Activated T-cell treated with anti-CD3 and anti-CD28 coated beads, Interleukin-2, amount 50 U/mL, for 48 hours (primary cell): ENCODE measurements at places on chromosomes 11 and 22.

- DNase-seq: no peak
Measured at GRCh38 chr22:19731361-19732135, 8.2 kb downstream of the GP1BB start.

DNA sequence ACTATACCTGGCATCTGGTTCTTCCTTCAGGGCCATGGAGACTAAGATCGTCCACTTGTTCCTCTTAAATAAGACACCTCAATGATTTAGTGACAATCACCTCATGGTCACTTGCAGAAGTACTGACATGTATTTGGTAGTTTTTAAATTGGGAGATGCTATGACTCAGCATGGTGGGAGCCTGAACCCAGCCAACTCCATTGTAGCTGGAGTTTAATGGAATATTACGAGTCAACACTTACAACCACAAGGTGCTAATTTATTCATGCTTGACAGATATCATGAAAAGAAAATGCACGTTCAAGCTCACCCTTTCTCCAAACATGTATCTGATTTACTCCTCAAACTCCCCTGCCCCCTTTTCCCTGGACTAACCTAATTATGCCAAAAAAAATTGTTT lies 16.6 kb upstream of the APOL3 start:
- DNase-seq: no peak

DNA sequence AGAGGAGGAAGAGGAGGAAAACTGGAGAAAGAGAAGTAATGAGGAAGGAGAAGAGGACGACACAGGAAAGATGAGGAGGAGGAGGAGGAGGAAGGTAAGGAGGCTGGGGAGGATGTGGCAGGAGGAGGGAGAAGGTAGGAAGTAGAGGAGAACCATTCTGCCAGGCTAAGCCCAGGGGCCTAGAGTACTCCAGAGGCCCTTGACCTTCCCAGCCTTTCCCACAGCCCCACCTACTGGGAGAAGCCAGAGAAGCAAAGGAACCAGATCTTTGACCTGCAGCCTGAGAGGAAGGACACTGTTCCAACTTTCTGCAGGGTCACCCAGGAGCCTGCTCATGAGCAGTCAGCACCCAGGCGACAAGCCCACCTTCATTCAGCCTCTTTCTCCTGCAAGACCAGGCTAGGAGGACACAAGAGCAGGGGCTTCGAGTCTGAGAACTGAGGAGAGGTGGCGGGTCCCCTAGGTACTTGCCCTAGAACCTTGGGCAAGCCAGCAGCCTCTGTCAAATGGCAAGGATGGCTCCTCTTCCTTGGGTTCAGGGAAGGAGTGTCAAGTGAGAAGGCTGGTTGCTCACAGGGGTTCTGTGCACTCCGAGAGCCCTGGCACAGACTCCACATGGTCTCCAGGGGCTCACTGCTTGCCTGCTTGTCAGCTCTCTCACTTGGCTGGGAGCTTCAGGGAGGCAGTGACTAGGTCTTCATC lies 27.9 kb upstream of the OAF start:
- peak; percentile 19 for DNase-seq

DNA sequence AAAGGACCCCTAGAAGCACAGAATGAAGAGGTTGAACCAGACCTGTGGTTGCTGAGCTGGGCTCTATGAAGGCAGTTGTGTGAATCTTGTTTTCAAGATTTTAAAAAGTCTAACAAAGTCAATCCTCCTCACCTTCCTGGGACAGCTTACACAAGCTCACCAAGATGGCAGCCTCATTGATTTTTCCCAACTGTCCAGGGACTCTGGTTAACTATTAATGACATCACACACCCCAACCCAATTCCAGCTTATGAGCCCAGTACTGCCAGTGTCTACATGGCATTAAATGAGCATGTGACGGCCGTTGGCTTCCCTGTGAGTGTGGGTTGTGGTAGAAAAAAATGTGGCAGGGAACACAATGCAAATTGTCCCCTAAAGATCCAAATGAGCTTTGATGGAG lies 137.0 kb downstream of the CHST1 start:
- DNase-seq: no peak

DNA sequence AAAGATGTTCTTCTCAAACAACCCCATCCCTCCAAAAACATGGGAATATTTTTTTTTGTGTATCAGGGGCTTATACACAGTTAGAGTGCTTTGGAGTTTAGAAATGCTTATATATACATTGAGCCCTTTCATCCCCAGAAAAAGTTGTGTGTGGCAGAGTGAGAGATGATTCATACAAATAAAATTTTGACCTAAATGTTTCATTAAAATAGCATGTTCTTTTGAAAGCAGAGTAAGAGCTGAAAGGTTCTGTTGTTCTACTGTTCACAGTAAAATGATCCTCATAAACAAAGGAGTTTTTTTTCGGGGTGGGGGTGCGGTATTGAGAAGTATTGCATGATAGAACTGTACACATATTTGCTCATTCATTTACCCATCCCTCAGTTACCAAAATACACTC lies 512.4 kb downstream of the DLG2 start:
- no peak for DNase-seq

DNA sequence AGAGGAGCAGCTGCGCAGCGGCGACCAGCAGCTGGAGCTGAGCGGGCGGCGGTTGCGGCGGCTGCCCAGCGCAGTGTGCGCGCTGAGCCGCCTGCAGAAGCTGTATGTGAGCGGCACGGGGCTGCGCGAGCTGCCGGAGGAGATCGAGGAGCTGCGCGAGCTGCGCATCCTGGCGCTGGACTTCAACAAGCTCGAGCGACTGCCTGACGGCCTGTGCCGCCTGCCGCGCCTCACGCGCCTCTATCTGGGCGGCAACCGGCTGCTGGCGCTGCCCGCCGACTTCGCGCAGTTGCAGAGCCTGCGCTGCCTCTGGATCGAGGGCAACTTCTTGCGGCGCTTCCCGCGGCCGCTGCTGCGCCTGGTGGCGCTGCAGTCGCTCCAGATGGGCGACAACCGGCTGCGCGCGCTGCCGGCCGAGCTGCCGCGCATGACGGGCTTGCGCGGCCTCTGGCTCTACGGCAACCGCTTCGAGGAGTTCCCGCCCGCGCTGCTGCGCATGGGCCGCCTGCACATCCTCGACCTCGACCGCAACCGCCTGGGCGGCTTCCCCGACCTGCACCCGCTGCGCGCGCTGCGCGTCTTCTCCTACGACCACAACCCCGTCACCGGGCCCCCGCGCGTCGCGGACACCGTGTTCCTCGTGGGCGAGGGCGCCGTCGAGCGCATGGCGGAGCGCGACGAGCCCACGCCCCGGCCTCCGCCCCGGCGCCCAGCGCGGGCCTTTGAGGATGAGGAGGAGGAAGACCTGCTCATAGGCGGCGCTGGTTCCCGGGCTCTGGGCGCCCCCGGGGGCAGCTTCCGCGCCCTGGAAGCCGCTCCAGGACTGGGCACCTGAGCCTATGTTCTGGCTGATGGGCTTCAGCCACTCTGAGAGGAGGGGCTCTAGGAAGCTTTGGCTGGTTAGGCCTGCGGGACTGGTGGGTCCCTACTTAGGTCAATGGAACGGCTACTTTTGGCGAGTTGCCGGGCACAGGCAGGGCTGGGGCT lies 787 bp downstream of the LRRC10B start:
- peak; percentile 86 for DNase-seq

DNA sequence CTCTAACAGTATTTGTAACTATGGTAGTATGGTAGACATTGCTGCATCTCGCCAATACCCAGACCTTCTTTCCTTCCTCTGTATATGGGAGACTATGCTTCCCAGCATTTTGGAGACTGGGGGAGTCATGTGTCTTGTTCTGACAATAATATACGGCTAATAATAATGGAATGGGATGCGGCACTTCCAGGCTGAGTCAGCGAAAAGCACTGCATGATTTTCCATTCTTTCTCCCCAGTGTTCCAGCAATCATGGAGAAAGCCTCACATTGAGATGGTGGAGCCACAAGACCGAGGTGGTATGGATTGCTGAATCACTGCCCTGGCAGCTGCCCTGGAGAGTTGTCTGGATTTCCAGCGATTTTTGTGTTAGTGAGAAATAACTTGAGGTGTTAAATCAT lies 77.1 kb upstream of the FIBIN start:
- no peak for DNase-seq

DNA sequence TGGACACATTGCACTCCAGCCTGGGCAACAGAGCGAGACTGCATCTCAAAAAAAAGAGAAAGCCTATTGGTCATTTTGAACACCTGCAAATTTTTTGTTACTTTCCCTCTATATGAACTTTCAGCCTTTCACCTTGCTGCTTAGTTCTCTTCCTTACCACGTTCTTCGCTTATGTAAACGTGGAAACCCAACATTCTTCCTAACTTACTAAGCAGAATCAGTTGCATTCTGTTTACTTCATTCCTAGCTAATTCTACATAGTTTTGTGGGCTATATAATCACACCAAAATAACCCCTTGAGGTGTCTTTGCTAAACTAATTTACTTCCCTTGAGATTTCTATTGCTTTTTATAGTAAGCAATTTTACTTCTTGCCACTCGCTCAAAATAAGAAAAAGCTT lies 23.2 kb downstream of the MS4A4A start:
- no peak for DNase-seq

GRCh38 chr11:13495929-13496328 lies at the start of gene PTH:
PTH (minus strand) TSS chr11:13495997; CDS start chr11:13492855, 3,142 bp downstream.
- DNase-seq: no peak

GRCh38 chr11:82229341-82229740 lies 504.3 kb downstream of the FAM181B start:
- no peak for DNase-seq

- no peak for DNase-seq
Measured at GRCh38 chr11:30411383-30411782, 88.5 kb downstream of the ARL14EP start.

DNA sequence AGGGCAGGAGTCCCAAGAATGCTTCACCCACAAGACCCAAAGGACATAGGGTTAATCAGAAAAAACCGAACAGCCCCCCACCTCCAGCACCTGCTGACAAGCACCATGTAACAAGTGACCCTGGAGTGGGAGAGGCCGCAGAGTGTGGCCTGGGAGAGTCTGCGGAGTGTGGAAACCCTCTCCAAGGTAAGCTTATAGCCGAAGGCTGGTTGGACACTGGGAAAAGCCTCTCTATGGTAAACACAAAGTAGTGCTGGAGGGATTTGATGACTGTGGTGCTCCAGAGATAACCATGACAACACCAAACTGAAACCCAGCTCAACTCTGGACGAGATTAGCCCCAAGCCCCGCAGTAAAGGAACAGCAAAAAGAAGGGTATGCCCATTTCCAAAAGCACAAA lies 19.2 kb downstream of the ASCL2 start:
- DNase-seq: no peak

GRCh38 chr11:112281726-112282125 lies 21.1 kb upstream of the PLET1 start:
- no peak for DNase-seq

DNA sequence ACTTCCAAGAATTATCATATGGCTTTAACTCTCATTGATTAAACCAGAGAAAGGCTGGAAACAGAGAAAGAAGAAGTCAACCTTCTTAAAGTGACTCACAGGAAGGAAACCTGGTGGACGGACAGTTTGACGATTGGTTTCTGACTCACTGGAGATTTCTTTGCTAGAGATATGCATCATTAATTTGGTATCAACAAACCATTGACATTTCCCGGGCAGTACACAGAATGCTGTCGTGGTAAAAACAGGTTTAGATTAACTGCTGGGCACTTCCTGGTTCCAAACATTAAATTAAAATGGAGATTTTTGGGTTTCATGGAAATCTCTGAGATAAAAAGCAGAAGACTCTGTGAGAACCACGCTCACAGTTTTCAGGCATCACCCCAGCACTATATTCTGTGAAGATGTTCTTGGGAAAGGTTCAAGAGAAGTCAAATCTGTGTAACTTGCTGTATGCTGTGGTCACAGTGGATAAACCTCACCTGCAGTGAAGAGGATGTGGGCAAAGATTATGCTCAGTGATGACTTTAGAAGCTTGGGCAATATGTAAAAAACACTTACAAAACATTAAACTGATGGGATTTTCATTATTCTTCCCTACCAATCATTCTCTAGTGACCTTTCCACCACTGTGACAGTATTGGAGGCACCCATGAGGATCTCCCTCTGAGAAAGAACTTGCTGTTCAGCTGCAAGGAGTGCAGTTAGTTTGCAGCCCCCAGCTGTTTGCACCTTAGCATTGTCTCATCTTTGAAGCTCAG lies 61.1 kb upstream of the CD44 start:
- DNase-seq: peak; percentile 46

DNA sequence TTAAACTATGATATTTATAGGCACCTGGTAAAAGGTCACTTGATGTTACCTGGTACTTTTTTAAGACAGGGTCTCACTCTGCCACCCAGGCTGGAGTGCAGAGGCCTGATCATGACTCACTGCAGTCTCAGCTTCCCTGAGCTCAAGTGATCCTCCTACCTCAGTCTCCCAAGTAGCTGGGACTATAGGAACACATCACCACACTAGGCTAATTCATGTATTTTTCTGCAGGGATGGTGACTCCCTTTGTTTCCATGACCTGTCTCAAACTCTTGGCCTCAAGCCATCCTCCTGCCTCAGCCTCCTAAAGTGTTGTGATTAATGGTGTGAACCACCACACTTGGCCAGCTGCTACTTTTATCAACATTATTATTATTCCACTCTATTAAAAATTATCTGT lies 47.6 kb downstream of the OR4C45 start:
- no peak for DNase-seq

DNA sequence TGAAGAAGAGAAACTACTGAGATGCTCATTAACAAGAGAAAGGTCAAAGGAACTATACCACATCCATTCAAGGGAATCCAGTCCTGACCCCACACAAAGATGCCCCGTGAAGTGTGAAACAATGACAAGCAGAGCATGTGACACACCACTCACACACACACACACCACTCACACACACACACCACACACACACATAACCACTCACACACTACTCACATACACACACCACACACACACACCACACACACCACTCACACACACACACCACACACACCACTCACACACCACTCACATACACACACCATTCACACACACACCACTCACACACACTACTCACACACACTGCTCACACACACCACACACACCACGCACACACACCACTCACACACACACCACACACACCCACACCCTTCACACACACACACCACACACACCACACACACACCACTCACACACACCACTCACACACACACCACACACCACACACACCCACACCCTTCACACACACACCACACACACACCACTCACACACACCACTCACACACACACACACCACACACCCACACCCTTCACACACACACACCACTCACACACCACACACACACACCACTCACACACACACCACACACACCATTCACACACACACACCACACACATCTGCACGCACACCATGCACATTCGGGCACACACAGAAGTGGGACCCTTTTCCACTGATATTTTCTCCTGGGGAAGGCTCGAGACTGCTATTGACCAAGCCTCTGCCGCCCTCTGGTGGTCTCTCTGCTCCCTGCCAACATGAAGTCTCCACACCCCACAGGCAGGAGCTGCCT lies 32.0 kb upstream of the COMT start:
- DNase-seq: peak; percentile 89
